ENCODE measurements at places on chromosomes 6 and 20.

GRCh38 chr6:42742116-42742894 is 3.6 kb downstream of the TBCC start:
- DNase-seq, result peak; percentile 55

DNA sequence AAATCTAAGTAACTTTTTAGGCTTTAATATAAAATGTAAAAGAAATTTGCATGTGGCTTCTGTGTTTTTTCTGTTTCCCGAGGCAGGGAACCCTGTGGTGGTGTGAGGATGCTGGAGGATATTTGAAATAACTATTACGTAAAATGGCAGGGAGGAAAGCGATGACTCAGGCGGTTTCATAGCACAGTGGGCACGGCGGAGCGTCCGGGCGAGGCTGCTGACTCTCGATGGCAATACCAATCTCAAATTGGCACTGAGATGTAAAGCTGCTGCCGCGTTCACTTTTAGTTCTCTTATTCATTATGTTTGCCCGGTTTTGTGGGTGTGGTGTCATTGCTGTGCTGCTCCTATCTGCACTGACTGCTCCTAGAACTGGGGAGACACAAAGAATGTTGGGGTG is 254.3 kb downstream of the THBS2 start:
- no peak for DNase-seq

DNA sequence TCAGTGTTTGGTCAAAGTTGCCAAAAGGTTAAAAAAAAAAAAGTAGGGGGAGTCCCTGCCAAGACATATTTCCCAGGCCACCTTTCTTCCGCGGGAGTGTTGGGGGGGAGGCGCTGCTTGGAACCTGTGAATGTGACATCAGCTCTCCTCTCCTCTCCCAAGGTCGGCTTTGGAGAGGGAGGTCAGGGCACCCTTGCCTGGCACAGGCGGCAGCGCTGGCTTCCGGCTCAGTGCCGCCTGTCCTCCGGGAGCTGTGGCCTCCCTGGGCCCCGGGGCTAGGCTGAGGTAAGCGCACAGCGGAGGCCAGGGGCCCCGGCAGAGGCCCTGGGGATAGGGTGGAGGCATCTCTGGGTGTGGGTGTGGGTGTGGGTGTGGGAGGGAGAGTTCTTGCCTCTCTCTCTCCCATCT is 1.9 kb upstream of the EDN1 start:
- DNase-seq, result no peak

DNA sequence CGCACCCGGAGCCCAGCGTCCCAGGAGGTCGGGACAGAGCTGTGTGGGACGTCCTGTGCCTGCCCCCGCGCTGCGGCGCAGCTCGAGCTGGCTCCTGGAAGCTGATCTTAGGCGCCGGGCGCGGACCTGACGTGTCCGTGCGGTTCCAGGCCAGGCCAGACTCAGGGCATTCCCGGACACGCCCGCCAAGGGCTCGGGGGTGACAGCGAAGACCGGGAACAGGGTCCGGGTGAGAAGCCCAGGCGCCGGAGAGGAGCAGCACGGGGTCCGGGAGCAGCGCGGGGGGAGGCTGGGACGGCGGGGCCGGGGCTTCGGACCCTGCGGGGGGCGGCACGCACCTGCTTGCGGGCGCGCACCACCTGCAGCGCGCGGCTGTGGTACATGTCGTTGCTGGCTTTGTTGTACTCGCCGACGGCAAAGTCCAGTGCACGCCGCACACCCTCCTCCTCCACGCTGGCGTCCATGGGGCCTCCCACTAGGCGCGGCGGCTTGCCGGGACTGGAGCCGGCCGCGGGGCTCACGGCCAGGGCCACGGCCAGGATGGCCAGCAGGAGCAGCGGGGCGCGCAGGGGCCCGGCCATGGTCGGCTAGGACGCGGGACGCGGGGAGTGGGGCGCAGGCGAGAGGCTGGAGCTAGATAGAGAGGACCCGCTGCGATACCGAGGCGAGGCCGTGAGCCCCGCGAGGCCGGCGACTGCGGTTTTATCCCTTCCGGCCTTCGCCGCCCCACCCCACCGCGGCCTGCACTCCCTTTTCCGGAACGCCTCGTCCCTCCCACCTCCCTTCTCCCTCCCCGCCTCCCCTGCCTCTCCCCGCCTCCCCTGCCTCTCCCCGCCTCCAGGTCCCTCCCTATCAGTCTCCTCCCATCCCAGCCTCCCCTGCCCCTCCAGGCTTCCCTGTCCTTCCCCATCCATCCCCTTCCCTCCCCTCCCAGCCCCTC is at the start of gene CST3:
Gene CST3 (minus strand): TSS at position 674 of the 940 bp plus-strand sequence. CDS start 93 bp downstream, at position 581.
- peak; percentile 90 for DNase-seq

GRCh38 chr20:56801971-56802755 is 173.1 kb downstream of the TFAP2C start:
- no peak for DNase-seq

- DNase-seq, result no peak
Measured at GRCh38 chr20:48877304-48877703, 44.2 kb upstream of the ARFGEF2 start.

DNA sequence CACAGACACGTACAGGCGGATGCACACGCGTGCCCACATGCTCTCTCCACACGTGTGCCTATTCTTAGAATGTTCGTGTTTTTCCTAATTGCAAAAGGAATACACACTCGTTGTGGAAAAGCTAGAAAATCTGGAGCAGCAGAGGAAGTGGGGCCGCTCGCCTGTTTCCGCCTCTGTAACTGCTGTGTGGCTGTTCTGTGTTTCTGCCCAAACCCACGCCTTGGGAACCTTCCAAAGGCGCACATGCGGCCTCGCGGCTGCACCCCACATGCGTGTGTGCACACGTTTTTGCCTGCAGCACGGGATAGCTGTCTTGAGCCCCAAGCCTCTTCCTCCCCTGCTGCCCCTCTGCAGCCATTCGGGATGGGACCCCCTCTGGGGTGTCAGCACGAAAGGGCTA is 12.2 kb downstream of the SLC17A9 start:
- DNase-seq, result no peak

DNA sequence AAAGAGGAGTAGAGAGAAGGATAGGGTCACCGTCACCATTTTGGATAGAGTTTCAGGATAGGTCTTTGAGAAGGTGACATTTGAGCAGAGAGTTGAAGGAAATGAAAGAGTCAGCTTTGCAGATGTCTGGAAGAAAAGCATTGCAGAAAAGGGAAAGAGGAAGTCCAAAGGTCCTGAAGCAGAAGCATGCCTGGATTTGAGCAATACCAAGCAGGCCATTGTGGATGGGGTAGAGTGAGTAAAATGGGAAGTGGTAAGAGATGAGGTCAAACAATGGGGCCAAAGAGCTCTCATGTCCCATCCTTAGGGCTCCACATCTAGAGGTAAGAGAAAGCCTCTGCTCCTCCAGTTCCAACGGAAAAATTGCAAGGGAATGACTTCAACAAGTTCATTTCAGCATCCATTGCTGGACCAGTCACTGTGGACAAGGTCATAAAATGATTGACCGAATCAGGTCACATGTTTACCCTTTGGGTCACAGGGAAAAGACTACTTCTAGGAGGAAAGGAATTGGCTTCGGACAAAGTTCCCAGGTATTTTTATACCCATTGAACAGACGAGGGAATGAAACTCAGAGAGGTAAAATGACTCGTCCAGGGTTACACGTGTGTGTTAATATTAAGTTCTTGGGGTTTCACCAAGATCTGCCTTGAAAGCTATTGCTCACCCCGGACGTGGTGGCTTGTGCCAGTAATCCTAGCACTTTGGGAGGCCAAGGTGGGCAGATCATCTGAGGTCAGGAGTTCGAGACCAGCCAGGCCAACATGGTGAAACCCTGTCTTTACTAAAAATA is 6.6 kb upstream of the SAMHD1 start:
- no peak for DNase-seq

- DNase-seq, result no peak
Measured at GRCh38 chr20:57464642-57465211, 60.2 kb downstream of the CTCFL start.

- no peak for DNase-seq
Measured at GRCh38 chr6:163661272-163661671, 246.8 kb downstream of the QKI start.

DNA sequence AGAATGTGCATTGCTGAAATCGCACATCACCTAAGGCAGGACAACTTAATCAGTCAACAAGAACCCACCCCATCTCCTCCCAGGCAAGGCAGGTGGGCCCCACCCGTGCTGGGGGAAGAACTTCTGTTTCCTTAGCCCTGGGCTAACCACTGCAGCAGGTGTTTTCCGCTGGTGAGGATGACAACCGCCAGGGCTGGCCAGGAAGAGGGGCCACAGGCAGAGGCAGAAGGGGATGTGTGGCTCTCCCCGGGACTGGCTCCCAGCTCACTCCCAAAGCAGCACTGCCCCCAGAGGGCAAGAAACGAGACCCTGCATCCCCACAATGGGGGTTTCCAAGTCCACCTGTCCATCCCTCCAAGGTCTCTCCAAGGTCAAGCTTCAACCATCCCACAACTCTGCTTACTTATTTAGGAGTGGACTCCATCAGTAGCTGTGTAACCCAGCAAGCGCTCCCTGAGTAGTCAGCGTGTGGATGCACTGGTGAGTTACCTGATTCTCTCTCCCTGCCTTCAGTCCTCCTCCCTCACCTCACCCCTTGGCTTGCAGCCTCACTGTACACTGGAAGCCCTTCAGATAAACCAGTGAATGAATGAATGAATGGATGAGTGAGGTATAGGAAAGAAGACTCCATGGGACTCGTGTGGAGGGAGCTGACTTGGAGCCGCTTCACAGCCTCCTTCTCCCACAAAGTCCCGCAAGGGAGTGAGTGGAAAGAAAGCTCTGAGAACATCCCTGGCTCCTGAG is 168.2 kb upstream of the CST7 start:
- no peak for DNase-seq

GRCh38 chr6:134551245-134551960 is 233.5 kb upstream of the SGK1 start:
- no peak for DNase-seq

GRCh38 chr6:10268111-10268510 is 146.8 kb downstream of the TFAP2A start:
- DNase-seq, result no peak

- DNase-seq, result no peak
Measured at GRCh38 chr20:63580796-63581461, 6.9 kb upstream of the HELZ2 start.

DNA sequence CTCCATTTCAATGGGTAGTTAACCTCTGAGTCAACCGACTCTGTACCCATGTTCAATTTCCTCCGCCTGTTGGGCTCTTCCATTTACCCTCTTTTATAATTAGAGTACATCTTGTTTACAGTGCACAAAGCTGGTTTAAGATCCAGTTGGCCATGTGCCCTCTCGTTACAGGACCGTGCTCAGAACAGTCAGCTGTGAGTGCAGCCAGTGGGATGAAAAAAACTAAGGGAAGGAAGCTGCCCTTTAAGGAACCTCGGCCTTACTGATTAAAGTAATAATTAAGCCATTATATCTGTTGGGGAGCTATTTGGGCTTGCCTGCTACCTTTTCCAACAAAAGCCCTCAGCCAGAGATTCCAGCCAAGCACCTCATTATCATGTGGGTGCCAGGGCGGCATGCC is 68.8 kb downstream of the TMEM170B start:
- DNase-seq, result no peak

GRCh38 chr20:64140956-64141355 is 23.3 kb upstream of the MYT1 start:
- no peak for DNase-seq

- no peak for DNase-seq
Measured at GRCh38 chr6:159172091-159172491, 2.9 kb downstream of the FNDC1 start.

DNA sequence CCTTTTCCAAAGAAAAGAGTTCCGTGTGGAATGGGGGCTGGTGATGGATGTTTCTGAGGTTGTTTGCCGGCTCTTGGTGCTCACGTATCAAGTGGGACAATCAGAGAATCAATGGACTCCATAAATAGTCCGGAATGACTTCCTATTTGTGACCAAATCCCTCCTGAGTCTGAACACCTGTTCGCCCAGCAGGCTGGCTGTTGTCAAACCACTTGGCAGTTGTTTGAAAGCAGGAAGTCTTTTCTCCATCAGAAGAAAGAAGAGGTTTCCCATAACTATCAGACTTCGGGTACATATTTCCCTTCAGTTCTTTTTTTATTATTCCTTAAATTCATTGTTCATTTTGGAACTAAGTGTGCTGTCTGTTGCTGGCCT is 154.7 kb upstream of the RIN2 start:
- DNase-seq, result peak; percentile 69

GRCh38 chr20:4781637-4782377 is 60.1 kb downstream of the PRND start:
- no peak for DNase-seq

DNA sequence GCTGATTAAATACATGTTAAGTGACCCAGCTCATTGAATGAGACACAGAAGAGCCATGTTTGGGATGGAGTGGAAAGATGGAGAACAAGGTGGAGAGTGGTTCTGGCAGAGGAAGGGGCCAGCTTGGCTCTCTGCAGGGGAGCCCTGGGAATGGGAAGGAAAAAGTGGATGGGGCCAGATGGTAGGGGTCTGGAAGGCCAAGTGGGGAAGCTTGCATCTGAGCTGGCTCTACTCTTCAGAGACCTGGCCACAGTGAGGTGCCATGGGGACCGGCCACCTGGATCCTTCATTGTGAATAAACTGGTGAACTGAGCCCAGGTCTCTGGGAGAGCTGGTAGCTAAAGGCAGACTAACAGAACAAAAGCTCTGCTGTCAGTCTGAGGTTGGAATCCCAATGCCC is 48.9 kb upstream of the SIRPA start:
- no peak for DNase-seq

- DNase-seq, result no peak
Measured at GRCh38 chr6:19320111-19320581, 517.0 kb upstream of the ID4 start.

DNA sequence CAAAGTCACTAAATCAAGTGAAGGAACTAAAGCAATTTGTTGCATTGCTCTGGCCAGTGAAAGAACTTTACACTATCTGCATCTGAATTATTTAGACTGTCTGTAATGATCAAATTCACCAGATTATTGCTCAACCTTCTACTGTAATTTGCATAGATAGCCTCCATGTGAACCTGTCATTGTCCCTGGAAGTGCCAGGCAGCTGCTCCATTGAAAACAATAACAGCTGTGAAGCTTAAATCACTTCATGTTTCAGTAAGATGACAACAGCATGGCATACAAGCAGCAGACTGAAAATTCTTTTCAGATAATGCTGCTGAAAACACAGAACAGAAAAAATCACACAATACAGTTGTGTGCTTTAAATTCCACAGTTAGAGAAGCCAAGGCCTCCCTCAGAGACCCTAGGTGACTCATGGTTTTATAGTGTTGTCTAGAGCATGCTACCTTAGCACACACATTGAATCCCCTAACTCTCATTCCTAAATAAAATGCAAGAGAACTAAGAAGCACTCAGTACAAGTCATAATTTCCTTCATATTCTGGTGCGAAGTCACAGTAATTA is 248.9 kb downstream of the TPBG start:
- DNase-seq, result no peak

- DNase-seq, result no peak
Measured at GRCh38 chr6:14270925-14271788, 153.6 kb downstream of the CD83 start.

DNA sequence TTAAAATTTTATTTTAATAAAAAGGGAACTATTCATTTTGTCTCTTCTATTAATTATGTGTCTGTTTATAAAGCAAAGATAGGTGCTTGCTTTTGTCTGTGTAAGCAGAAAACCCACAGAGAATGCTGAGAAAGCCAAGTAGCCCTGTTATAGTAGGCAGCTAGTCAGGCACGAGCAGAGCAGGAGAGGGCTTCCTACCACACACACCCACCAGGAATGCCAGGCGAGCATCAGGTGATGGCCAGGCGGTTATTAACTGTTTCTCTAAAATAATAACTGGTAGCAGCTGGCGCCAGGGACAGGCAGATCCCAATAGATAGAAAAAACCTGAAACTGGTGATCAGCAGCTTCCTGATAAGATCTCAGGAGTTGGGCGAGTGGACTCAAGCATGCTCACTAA is 15.7 kb downstream of the C6orf15 start:
- DNase-seq, result no peak
